ENCODE measurements at places on chromosomes 11 and 22. TPM values are rescaled to one million over a fixed set of nuclear protein-coding genes. Genes with fewer than 3 reads are reported as not detected.

- no peak for DNase-seq
Measured at GRCh38 chr22:44892803-44893730, 116.7 kb downstream of the PHF21B start.

GRCh38 chr11:102487214-102487613 lies 34.6 kb upstream of the TMEM123 start:
- no peak for DNase-seq

GRCh38 chr11:113278925-113279324 lies 35.5 kb upstream of the TTC12 start:
- no peak for DNase-seq

- DNase-seq, result no peak
Measured at GRCh38 chr11:64649291-64649697, 58.3 kb downstream of the SLC22A12 start.

OR4P4 gene
- 0.08 TPM for polyA plus RNA-seq

DNA sequence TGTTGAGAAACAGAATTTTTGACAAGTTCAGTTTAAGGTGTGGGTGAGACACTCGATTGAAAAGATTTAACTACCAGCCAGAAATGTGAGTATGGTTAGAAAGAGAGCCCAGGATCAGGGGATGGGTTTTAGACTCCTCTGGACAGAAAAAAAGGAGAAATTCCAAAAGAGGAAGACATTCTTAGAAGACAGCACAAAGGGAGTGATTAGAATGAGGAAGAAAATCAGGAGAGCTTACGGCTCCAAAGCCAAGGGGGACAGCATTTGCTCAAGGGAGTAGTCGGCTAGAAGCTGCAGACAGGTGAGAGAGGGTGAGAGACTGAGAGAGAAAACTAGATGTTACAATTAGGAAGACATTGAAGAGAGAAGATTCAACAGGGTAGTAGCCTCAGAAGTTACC lies 166.1 kb downstream of the ADAMTS15 start:
- no peak for DNase-seq

SLC5A1 gene
- polyA plus RNA-seq, result 0.44 TPM
